ENCODE measurements at places on chromosomes 2 and 18.

DNA sequence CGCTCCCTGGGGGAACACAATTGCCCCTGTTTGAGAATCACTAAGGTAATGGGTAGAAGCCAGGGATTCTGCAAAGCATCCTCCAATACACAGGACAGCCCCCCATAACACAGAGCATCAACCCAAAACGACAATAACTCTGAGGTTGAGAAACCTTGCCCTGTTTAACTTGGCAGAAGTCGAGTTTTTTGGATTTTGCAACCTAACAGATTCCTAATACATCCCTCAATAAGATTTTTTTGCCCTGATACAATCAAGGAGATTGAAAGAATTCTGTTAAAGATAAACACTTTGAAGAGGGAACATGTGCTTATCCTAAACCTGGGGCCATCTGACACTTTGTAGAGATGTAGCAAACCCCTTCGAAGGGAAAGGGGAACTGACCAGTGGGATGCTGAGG lies 92.5 kb upstream of the ZNF532 start:
- DNase-seq, result no peak

DNA sequence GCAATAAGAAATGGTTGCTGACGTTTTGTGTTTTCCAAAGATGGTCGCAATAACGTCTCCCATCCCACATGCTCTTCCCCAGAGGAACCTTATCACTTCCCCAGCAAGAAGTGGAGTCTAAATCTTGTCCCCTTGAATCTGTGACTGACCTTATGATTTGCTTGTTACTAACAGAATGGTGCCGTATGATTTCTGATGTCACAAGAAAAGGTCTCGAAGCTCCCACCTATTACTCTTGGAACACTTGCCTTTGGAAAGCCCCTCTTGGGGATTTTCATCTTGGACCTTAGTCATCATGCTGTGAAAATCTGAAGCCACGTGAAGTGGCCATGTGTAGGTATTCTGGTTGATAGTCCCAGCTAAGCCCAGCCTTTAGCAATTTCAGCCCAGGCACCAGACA lies 86.2 kb upstream of the GLS start:
- no peak for DNase-seq

- peak; percentile 86 for DNase-seq
Observed at GRCh38 chr2:134558208-134558830, 160.5 kb downstream of the TMEM163 start.

- DNase-seq, result no peak
Observed at GRCh38 chr2:54439582-54439981, 16.5 kb upstream of the SPTBN1 start.

GRCh38 chr2:19009510-19009909 lies 348.9 kb downstream of the OSR1 start:
- no peak for DNase-seq

DNA sequence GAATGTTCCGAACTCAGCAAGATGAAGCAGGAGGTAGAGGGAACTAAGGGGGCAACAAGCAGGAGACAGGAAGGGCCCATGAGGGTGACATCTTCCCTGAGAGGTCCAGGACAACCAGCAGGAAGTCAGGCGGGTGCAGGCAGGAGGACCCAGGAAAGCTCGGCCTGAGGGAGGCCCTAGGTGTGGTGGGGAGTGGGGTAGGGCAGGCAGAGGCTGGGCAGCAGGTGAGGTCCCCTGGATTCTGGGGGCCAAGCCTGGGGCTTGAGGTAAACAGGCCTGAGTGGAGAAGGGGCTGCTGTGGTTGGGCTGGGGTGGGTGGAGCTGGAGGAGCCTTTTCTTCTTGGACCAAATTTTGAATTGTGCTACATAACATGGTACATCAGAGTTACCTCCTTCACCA lies 4.1 kb upstream of the ALPG start:
- DNase-seq, result no peak

GRCh38 chr2:118667964-118668363 lies 179.5 kb downstream of the EN1 start:
- no peak for DNase-seq

- no peak for DNase-seq
Observed at GRCh38 chr2:221612161-221612560, 40.1 kb upstream of the EPHA4 start.

DNA sequence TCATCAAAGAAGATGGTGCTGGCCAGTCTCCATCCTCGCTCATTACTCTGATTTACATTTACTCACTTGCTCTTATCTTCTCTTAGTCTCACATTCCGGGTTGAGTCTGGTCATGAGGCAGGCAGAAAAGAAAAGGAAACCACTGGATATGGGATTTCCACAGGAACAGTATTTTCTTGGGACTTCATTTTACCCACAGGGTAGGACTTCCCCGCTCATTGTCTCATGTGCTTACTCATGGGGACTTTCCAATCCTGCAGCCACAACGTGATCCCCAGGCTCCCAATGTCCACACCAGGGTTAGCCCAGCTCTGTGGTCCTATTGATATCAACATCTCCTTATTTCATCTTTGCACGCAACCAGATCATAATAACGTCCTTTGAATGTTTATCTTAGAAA lies 373.8 kb downstream of the TMEM182 start:
- no peak for DNase-seq

- no peak for DNase-seq
Observed at GRCh38 chr2:129710670-129711495, 268.6 kb upstream of the RAB6C start.

- no peak for DNase-seq
Observed at GRCh38 chr2:90076311-90076710, 1384.8 kb downstream of the RPIA start.

GRCh38 chr2:195461010-195461409 lies 196.0 kb upstream of the SLC39A10 start:
- DNase-seq, result no peak

- DNase-seq, result no peak
Observed at GRCh38 chr2:12048550-12048949, 302.1 kb downstream of the LPIN1 start.

DNA sequence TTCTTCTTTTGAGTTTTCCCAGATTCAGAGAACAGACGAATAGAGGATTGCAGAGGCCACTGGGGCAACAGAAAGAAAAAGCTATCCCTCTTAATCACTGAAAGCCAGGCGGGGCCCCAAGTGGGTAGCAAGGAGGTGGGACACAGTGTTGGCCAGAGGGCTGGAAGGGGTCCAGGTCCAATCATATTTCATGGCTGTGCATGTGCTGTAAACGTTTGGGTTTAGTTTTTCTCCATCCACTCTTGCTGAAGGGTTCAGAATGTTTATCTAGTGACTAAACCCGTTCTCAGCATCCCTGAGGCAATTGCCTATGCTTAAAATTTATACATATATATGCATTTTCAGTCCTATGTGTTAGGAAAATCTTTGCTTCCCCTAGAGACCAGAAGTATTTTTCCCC lies 99.4 kb upstream of the EPHA4 start:
- DNase-seq, result no peak

GRCh38 chr2:48461721-48462120 lies 68.2 kb upstream of the STON1 start:
- no peak for DNase-seq

GRCh38 chr2:83900862-83901261 lies 558.2 kb downstream of the SUCLG1 start:
- DNase-seq, result no peak

GRCh38 chr2:231183851-231184250 lies 14.6 kb upstream of the ARMC9 start:
- no peak for DNase-seq

- no peak for DNase-seq
Observed at GRCh38 chr18:9547782-9548181, 66.6 kb downstream of the PPP4R1 start.

GRCh38 chr2:171139860-171140259 lies 20.8 kb downstream of the TLK1 start:
- DNase-seq, result no peak

DNA sequence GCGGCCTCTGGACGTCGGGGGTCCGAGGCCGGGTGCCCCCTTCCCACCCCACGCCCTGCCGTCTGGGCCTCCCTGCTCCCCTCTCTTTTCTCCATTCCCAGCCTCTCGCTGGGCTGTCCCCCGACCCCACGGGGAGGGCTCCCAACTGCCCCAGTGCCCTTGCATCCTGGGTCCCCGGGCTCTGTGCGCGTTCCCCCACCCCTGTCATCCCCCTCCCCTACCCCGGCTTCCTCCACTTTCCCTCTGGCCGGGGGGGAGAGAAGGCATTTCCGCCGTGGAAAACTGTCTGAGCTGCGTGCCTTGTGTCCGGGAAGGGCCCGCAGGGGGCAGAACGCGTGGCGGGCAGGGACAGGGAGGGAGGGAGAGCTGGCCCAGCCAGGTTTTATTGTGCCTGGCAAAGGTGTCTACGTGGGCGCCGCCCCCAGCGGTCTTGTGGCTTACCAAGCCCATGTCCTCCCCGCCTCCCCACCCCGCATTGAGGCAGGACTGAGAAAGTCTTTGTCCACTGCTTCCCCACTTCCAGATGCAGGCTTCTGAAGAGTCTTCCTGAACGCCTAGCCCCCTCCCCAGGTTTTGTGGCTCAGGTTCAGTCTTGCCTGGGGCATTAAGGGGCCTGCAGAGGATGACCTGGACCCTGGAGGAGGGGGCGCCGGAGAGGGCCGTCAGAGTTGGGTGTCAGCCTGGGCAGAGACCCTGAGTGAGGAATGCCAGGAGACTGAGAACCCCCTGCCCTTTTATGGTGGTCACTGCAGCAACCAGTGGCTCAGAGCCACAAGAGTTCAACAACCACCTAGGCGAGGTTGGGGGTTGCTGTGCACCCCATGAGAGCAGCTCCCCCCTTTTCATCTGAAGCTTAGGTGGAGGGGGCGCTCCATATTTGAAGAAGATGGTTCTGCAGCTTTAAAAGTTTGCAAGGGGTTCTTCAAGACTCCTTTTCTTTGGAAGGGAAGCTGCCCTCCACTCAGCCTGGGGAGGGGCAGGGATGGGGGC lies 1.3 kb downstream of the ITM2C start:
- DNase-seq, result no peak

GRCh38 chr2:40274270-40274669 lies 177.6 kb downstream of the SLC8A1 start:
- no peak for DNase-seq

- DNase-seq, result no peak
Observed at GRCh38 chr2:66575625-66576310, 140.8 kb downstream of the MEIS1 start.

DNA sequence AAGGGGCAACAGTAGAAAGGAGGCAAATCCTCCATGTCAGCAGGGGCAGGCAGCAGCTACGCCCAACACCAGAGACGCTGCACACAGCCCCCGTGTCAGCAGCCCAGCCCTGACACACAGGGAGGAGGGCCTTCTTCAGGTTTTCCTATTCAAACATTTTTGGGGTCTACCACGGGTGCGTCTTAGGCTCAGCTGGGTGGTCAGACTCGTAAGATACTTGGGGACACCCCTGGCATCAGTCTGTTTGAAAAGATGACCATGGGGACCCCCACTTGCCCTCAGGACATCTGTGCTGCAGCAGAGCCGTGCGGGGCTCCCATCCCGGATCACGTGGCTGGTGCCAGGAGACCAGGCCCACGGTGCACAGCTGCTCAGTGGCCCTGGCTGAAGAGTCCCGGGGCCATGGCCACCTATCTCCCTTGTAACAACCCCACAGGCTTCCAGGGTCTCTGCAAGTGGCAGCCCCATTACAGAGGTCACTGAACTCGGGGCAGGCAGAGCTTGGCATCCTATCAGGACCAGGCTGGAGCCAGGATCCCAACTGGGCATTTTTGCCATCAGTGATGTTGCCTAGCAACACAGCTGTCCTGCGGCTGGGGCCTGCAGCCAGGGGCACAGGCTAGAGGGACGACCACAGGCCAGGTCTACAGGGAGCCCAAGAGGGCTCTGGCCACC lies 82.5 kb downstream of the EDAR start:
- no peak for DNase-seq

DNA sequence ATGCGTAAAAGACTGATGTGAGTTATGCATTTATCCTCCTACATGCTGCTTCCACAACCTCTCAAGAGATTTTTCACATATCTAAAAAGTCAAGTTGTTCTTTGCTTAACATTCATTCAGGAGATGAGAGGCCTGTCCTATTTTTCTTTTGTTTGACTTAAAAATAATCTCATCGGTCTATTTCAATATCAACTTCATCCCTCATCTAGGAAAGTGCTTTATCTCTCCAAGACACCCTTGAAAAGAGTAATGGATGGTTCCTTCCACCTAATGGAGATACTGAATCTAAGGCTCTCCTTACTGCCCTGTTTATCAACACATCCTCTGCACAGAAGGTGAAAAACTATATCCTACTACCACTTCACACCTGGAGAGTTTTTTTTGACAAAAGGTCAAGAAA lies 2.4 kb downstream of the NFE2L2 start:
- no peak for DNase-seq

DNA sequence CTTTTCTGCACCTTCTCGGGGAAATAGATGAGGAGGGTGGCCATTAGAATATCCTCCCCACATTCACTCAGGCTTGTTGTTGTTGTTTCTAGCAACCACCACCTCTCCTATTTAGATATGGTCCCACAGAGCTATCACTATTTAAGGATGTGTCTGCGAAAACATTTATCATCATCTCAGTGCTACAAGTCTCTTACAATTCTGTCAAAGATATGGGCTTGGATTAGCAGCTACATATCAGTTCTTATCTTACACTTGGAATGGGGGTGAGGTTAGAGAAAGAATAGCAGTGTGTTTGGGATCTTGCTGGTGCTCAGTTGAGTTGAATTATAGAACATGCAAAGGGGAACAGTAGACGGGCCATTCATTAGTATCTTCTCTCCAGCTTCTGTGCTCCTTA lies 546.1 kb downstream of the PARD3B start:
- DNase-seq, result no peak

Measured in NCI-H748 treated with DMSO at 0.1 percent for 48 hours (cell line).